Left kidney (tissue), 8 donors: ENCODE measurements at places on chromosomes 16 and 17.

GRCh38 chr17:13365331-13365730 is 236.4 kb downstream of the HS3ST3A1 start:
- no peak for DNase-seq

- no peak for DNase-seq
Observed at GRCh38 chr16:29925105-29925756, 795 bp downstream of the KCTD13 start.

- DNase-seq, result no peak
Observed at GRCh38 chr16:51497541-51498211, 346.6 kb upstream of the SALL1 start.

DNA sequence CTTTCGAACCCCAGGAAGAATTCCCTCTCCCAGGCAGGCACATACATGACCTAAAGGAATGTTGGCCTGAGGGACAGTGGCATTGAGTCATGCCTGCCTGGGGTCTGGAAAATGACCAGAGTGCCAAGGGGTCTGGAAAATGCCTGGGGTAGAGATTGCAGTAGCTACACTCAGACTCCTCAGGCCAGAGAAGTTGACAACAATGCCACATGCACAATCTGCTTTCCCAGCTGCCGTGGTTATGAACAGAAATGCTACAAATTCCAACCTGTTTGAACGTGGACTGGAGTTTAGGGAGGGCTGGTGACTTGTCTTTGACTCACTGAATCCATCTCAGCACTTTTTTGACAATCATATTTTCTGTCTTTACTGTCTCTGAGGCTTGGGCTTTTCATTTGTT is 250.0 kb downstream of the ABCC12 start:
- no peak for DNase-seq

DNA sequence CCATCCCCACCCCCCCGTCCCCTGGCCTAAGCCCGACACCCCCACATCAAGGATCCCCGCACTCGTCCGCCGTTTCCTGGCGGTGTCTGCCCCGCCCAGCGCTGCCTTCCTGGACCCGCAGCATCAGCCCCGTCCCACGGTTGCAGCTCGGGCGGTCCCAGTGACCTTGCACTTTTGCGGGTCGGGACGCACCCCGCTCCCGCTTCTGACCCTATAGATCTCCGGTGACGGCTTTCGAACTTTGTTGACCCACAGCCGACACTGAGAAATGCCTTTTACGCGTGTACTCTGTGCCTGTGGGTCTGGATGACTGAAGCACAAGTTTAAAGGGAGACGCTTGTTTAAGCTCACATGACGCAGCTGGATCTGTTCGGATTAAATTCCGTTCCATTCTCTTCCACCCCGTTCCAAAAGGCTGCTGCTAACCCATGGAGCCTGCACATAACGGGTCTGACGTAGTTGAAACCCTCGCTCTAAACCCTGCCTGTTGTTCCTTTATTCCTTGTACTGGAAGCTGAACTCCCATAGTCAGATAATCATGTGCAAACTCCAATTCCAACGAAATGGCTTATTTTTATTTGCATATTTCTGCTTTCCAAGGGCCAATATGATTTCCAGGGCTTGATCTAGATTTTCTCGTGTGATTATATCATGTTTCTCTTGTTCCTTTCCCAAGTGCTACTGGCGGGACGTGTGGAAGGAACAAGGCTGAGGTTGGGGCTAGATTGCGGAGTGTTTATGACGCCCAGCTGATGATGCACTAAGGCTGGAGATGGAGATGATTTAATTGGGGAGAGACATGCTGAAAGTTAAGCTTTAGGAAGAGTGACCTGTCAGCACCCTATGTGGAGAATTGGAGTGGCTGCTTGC is 834 bp downstream of the FLYWCH1 start:
- DNase-seq, result peak; percentile 57

DNA sequence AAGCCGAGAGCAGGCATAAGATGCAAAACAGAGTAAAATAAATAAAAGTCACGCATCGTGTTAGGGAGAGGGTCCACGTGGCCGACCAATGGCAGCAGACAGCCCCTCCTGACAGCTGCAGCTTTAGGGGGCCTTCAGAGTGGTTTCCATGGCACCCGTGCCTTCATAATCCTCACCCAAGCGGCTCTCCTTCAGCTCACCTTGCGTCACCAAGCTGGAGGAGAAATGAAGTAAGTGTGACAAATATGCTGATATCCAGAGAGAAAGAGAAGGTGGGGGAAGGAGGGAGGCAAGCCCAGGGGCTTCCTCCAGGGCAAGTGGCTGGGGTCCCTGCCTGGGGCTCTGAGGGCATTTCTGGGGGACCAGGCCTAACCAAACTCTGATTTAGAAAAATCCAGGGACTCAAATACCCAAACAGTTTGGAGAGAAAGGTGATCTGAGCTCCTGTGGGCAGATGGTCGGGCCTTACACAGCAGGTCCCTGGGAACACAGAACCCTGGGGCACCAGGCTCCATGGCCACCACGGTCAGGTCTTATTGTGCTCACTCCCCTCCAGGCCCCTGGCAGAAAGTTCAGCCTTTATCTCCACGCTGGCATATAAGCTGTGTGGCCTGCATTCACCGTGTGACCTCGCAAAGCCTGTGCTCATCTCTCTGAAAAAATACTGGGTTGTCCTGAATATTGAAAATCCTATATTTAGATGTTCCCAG is 80.7 kb upstream of the TNRC6C start:
- DNase-seq, result no peak

DNA sequence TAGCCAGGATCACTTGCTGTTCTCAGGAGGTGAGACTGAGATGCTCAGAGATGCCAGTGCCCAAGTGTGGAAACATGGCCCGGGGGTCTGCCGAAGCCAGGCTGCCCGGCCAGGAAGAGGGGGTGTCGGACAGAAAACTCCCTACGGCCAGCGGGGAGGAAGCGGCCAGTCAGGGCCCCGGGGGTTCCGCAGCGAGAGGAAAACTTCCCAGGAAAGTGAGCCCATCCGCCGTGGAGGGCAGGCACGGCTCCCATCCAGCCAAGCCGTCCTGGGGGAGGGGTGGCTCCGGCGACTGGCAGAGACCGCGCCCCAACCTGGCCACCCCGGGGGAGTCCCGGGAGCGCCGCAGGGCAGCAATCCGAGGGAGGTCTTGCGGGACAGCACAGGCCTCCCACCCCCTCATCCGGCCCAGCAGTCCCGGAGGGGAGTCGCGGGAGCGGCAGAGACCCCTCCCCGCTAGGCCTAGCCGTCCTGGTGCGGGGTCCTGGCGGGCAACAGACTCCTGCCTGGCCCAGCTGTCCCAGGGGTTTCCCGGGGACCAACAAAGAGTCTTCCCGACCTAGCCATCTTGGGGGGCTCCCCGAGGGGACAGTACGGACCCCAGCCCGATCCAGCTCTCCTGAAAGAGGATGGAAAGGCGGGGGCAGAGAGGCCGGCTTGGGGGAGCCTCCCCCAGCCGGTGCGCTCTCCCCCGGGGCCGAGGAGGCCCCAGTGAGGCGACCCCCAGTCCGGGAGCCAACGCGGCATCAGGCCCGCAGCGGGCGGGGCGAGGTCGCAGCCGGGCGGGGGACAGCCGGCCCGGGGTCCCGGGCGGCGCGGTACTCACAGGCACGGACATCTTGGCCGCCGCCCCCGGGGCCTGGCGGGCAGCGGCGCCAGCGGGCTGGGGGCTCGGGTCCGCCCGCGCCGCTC is 13.8 kb upstream of the BCAR1 start:
- no peak for DNase-seq

GRCh38 chr16:87602001-87602775 is at the start of gene JPH3:
Gene JPH3 (plus strand): TSS chr16:87602508. CDS start chr16:87603147, 639 bp downstream.
- no peak for DNase-seq

- DNase-seq, result no peak
Observed at GRCh38 chr16:23863511-23864422, 28.0 kb downstream of the PRKCB start.

- no peak for DNase-seq
Observed at GRCh38 chr17:31388770-31389656, 2.5 kb upstream of the RAB11FIP4 start.

- DNase-seq, result no peak
Observed at GRCh38 chr16:49458656-49459445, 85.2 kb downstream of the C16orf78 start.

- no peak for DNase-seq
Observed at GRCh38 chr17:74776990-74777389, 845 bp upstream of the NAT9 start.

GRCh38 chr17:66175892-66176291 is 16.0 kb downstream of the CEP112 start:
- no peak for DNase-seq

DNA sequence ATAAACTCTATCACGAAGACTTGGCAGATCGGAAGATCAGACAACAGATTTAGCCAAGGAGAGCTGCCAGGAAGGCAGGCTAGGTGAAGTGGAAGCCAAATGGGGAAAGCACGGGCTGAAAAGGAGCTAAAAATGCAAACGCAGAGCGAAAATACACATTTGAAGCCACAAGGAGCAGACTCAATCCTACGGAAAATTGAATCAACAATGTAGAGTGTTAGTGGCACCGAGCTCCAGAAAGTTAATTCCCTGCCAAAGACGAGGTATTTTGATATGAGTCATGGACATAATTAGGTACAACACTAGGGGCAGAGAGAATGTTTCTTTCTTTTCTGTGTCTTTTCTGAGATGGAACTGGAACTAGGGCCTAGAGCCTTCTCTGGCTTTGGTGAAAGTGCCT is 20.7 kb downstream of the GSG1L start:
- DNase-seq, result no peak

GRCh38 chr16:27199736-27200135 is 3.6 kb upstream of the KDM8 start:
- DNase-seq, result no peak

- no peak for DNase-seq
Observed at GRCh38 chr17:40511136-40511535, 9.7 kb upstream of the TNS4 start.

GRCh38 chr17:6559753-6560215 is 3.4 kb upstream of the PITPNM3 start:
- DNase-seq, result no peak

GRCh38 chr16:1933097-1933661 is 9.8 kb downstream of the MSRB1 start:
- no peak for DNase-seq

DNA sequence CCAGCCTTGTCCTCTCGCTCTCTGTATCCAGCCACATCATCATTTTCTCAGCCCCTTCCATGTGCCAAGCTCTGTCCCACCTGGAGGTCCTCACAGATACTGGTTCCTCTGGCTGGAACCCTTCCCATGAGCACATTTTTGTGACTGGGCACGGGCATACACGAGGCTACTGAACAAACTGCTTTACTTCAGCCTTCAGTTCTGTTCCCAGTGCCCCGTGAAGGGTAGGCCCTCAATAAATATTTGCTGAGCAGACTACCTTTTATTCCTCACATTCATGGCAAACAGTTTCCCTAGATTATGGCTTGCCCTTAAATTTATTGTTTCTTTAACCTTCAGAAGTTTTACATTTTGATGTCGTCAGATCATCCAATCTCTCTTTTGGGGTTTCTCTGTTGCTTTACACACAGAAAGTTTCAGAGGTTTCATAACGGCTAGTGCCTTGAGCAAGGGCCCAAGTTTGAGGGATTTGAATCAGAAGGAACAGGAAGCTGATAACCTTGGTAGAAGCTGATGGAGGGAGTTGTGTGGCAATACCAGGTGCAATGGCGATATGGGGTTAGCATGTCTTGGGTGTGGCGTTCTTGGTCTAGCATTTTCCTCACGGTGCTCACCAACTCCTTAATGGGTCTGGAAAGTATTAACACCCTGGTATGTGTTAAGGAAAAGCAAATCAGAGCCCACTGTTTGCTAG is 27.8 kb downstream of the TMEM92 start:
- DNase-seq, result no peak

DNA sequence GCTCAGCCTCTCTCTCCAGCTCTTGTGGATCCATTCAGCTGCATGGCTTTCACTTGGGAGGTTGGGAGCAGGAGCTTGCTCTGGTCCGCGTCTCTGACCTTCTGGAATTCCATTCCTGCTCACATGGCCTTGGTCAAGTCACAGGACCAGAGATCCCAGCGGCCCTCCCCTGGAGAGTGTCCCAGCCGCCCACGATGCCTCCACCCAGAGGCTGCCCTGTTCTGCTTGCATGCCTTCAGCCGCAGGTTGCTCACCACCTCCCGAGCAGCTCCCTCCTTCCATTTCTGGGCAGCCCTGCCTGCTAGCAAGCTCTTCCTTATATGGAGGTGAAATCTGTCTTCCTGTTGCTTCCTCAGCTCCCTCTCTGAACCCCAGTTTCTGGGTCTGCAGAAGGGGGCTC is 32.6 kb downstream of the RAI1 start:
- DNase-seq, result no peak
